H1 (cell line): ENCODE measurements at places on chromosomes 6 and 20. TPM values are rescaled to one million over a fixed set of nuclear protein-coding genes. Genes with fewer than 3 reads are reported as not detected.

The OVOL2 gene
- 11.4 TPM in 2 replicates for total RNA-seq

The RCAN2 gene
- 8.1 and 8.5 TPM in 2 replicates for total RNA-seq

The RNF144B gene
- total RNA-seq, result 9.8 and 11.2 TPM in 2 replicates

GRCh38 chr6:117933471-117933870 is 26.4 kb downstream of the SLC35F1 start:
- DNase-seq, result no peak

The MCCD1 gene
- total RNA-seq, result not detected in 2 replicates

DNA sequence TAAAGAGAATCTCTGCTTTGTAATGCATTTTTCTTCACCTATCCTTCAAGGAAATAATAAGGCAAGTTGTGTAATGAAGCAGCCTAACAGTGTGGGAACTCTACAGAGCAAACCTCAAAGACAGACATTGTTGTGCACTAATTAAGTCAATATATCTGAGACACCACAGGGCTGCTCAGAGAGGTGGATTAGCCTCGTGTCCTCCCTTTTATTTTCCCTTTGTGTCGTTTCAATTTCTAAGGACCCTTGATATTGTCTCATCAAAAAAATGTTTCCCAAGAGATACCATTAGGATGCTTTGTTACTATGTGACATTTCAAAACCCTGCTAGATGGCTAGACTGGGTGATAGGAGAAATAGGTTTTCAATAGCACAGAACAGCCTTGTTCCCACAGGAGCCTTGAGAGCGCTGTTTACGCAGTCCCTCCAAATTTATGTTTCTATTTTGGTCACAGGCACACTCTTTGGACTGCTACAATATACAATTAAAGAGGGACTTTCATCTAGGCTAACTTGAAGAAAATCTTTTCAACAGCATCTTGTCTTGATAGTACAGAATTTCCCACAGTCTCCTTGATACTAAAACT is 23.1 kb downstream of the UBE3D start:
- DNase-seq, result no peak

DNA sequence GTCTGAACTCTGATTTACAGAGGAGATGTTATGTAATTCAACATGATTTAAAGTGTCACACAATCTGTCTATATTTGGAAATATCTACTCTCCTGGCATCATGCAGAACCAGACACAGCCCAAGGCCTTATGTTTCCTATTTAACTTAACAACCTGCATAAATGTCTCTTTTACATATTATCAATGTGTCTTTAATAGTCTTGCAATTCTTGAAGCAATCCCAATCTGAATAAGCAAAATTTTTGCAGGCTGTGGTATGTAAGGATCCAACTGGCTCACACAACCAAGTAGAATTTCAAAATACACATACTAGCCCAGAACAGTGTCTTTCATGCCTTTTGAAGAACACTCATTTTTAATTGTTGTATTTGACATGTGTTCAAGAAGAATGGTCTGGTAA is 443.2 kb downstream of the MAFB start:
- no peak for DNase-seq

The IMPG1 gene
- total RNA-seq, result not detected in 2 replicates

DNA sequence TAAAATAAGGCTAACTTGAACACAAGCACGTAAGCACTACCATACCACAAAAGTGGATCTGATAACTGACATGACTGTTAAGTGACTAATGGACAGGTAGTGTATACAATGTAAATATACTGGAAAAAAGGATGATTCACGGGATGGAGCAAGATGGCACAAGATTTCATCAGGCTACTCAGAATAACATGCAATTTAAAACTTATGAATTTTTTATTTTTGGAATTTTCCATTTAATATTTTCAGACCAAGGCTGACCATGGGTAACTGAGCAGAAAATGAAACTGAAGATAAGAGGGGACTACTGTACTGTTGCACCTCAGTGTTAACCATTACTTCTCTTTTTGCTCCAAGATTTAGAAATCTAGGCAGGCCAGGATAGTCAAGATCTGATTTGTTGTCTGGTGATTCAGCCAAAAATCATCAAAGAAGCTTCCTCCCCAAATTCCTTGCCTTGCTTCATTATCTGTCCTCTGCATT is 45.4 kb downstream of the TPBG start:
- no peak for DNase-seq

The ZBTB22 gene
- 9.8 and 9.9 TPM in 2 replicates for total RNA-seq
